LoVo (cell line): ENCODE measurements at places on chromosomes 12 and 14.

DNA sequence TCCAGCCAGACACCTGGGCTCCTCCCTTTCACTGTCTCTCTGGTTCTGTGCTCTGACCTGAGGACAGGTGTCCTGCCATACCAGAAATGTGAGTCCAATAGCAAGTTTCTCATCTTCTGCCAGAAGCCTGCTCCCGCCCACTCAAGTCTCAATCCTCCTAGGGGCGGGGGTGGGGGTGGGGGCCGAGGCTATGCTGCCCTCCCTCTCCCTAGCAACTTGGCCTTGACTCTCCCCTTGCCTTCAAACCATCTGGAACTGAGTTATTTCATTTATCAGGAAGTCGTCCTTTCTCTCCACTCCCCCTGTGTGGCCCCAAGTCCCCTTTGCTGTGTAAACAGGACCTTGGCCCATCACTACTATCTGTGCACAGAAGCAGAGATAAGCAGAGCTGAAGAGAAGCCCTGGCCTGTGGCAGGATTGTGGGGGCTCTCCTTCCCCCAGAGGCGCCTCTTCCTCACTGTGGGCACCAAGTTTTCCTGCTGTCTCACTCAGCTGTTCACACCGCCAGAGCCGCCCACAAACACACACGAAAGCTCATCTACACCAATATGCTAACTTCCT lies 117.1 kb downstream of the DPF3 start:
- no peak for DNase-seq

GRCh38 chr12:19236656-19237055 lies 107.1 kb downstream of the PLEKHA5 start:
- no peak for DNase-seq

- DNase-seq = no peak
These were observed 1.0 kb downstream of the ZDHHC22 start for GRCh38 chr14:77140359-77141213.

DNA sequence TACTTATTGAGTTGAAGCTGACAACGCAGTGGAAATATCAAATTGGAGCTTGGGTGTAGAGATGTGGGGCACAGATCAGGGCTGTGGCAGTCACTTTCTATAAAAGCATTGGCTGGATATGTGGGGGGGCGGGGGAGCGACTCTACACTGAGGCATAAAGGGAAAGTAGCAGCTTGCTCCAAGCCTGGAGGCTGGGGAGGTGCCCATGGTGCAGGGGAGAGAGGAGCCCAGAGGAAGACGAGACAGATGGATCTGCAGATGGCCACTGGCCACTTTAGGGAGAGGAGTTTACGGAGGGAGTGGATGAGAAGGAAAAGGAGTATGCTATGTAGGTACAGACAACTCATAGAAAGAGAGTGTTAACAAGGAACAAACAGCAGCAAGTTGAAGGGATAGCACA lies 13.5 kb upstream of the NGB start:
- DNase-seq = no peak

DNA sequence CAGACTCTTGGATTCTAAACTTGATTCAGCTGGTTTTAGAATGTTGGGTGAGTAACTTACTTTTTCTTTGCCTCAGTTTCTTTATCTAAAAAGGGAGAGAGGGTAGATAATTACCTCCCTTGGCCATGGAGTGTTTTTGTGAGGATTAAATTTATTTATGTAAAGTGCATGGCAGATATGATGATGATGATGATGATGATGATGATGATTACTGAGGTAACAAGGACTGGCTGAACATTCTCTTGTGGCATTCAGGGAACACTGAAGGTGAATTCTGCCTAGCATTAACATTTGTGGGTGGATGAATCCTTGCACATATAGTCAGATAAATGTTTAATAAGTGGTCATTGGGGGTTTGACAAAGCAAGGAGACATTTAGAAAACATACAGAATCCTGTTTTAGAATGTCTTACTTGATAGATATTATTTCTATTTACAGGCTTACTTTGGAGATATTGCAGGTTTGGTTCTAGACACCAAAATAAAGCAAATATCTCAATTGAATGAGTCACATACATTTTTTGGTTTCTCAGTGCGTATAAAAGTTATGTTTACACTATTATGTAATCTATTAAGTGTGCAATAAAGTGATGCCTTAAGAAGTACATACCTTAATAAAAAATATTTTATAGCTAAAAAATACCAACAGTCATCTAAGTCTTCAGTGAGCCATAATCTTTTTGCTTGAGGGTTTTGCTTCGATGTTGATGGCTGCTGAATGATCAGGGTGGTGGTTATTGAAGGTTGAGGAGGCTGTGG lies 123.2 kb downstream of the SNAPC1 start:
- DNase-seq = no peak

DNA sequence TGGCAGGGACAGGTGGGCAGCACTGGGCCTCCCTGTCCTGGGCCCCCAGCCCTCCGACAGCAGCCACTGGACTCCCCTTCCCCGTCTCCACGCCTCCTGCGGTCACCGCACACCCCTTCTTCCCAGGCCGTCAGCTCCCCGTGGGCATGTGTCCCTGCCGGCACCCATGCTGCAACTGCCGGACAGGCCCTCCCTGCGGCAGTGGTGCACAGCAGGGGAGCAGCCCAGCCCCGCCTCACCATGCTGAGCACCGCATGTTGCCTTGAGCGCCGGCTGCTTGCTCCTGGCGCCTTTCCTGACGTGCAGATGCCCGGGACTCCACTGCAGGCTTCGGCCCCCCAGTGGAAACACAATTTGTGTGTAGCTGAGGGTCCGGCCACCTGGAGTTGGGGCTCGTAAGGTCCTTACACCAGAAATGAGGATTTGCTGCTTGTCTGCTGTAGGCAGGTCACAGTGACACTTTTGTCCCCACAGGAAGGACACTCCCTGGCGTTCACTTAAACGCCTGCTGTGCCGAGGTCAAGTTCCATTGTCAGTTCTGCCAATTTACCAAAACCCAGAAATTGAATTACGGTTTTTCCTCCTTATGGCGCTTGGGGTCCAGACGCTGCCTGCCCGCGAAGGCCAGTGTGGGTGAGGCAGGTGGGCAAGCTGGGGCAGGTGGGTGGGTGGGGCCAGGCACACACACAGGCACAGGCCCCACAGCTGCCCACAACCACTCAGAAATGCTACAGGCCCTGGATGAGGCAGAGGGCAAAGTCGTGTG lies 28.2 kb upstream of the MMP17 start:
- DNase-seq = no peak

DNA sequence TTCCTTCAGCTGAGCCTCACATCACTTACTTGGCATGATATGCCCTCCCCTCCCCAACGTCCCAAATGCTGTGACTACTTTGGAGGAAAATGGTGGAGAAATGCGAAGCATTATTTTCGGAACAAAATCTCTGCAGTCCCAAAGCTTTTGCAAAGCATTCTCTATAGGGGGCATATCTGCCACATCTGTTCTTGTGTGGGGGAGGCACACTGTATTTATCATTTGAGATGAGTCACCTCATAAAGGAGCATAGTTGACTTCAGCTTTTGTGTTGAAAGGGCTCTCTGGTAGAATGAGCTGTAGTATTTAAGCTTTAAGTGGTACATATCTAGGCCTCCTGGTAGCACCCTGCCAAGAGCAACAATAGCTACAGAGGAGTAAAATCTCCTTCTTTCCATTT lies 447.5 kb downstream of the ADAMTS20 start:
- DNase-seq = no peak

- no peak for DNase-seq
These were observed 20.2 kb downstream of the KLHL28 start for GRCh38 chr14:44941591-44941990.

DNA sequence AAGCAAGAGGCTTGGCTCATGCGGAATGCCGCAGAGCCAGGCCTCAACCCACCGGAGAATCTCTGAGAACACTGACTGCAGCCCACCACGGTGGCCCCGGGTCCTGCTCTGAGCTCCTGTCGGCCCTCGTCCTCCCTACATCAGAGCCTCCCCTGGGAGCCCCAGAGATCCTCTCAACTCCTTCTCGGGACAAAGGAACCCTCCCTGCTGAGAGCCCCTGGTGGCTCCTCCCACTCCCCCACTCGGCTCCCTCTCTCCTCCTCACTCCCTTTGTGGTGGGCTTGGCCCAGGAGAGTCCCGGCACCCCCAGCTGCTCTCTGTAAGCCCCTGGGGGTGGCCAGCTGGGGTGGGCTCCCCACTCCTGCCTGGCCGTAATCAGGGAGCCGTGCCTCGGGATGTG lies 11.1 kb upstream of the INF2 start:
- no peak for DNase-seq

- DNase-seq = peak; percentile 99
These were observed 6.0 kb downstream of the GAPDH start for GRCh38 chr12:6540181-6540877.

GRCh38 chr12:19196959-19197630 lies 67.6 kb downstream of the PLEKHA5 start:
- DNase-seq = no peak

DNA sequence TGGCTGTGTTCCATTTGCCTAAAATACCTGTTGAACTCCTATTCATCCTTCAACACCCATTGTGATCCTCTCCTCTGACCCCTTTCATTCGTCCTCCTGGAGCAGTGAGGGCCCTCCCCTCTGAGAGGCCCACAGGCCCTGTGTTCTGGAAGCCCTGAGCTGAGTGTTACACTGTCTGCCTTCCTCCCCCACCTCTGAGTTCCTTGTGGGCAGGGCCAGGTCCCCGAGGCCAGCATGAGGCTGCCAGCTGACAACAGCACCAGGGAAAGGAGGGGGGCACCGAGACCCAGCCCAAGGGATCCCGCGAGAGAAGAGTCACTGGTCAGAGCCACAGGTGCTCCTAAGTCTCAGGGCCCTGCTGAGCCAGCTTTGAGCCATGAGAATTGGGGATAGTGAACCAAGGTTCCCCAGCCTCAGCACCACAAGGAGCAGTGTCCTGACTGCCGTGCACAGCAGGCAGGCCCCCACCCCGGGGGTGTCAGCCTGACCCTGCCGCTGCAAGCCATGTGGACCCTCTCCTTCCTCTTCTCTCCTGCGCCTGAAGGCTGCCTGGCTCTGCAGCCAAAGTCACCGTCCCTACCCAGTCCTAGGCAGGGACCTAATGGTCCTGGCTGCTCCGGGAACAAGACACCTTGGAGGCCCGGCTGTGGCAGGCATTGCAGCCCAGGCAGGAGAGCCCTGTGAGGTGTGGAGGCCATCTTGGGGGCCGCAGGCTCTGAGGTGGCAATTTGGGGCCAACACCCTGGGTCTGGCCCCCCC lies 52.5 kb downstream of the BEGAIN start:
- no peak for DNase-seq
